ENCODE measurements at places on chromosomes 1 and 21.

- no peak for DNase-seq
Measured at GRCh38 chr21:35395728-35396127, 346.6 kb upstream of the RUNX1 start.

DNA sequence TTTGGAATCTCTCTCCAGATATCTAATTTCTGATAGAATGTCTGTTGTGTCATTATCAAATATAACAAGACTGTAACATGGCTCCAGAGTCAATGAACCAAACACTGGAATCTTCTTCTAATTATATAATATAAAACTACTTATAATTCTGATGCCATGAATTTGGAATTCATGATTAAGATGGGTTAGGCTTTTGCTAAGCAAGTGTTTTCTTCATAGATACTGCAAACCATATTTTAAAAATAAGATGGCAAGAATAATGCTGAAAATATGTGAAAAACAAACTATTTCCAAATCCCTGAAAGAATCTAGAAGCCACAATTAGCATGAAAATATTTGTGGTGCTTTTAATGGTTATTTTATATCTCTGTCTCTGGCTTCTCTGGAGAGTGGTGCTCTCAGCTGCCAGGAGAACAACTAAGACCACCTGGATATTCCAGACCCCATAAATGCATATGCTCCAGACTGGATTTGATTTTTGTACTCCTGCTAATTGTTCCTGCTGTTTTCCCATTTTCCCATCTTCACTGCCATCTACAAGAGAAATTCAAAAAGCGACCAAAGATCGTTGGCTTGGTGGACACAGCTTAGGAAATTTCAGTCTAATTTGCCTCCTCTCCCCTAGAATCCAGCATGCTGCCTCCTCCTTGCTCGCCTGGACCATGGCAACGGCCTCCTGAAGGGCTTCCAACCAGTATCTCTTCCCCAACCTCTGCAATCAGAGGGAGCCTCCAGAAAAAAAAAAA lies 418.9 kb downstream of the SETD4 start:
- DNase-seq: no peak

- no peak for DNase-seq
Measured at GRCh38 chr1:119943216-119943615, 46.9 kb upstream of the ADAM30 start.

GRCh38 chr1:228845101-228845500 lies 109.8 kb downstream of the RHOU start:
- DNase-seq: no peak

DNA sequence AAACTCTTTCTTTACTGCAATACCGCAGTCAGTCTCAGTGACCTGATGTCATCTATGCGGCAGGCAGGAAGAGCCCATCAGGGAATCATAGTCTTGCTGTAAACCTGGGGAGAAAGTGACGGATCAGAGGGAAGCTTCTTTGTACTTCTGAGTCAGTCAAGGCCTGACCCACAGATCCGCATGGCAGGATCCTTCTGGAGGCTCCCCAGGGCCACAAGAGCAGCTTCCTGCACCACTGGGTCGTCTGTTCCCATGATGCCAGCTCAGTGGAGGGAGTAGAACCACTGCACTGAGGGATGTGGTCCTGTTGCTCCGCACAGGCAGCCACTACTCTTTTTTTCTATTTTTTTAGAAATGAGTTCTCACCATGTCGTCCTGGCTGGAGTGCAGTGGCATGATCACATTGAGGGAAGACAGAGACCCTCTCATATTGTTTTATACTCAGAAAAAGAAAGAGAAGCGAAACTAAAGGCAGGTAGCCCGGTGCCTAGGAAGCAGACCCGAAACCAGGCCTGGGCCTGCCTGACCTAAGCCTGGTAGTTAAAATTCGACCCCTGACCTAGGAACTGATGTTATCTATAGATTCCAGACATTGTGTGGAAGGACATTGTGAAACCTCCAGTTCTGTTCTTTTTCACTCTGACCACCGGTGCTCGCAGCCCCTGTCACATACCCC lies 6.3 kb upstream of the ERVH48-1 start:
- no peak for DNase-seq

DNA sequence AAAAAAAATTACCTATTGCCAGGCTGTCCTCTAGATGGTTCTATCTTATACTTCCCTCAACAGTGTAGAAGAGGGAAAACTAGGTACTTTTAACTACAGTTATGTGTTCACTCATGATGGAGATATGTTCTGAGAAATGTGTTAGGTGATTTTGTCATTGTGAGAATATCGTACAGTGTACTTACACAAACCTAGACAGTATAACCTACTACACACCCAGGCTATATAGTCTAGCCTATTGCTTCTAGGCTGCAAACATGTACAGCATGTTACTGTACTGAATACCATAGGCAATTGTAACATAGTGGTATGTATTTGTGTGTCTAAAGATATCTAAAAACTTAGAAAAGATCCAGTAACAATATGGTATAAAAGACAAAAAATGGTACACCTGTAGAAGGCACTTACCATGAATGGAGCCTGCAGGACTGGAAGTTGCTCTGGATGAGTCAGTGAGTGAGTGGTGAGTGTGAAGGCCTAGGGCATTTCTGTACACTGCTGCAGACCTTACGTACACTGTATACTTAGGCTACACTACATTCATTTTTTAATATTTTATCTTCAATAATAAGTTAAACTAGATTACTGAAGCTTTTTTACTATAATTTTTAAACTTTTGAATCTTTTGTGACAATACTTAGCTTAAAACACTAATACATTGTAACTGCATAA lies 13.2 kb downstream of the MGST3 start:
- DNase-seq: no peak

- no peak for DNase-seq
Measured at GRCh38 chr1:192929597-192929996, 120.8 kb downstream of the RGS2 start.

DNA sequence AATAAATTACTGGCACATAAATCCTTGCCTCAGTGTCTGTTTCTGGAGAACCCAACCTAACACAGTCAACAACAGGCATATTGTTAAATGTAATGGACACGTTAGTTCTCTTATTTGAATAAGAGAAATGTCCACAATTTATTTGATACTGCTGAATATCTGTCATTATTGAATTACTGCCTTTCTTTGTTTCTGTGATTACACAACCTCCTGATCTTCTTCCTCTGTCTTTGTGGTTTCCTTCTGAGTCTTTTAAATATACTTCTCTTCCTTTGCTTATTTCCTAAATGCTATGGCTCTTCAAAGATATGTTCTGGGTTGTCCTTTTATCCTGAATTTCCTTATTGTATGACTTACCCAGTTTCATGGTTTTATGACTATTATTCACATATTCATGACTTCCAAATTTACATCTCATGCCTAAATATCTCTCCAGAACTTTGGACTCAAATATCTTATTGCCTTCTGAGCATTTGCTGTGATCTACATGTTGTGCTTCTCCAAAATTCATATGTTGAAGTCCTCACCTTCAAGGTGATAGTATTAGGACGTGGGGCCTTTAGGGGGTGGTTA lies 39.9 kb downstream of the MSH4 start:
- DNase-seq: no peak

DNA sequence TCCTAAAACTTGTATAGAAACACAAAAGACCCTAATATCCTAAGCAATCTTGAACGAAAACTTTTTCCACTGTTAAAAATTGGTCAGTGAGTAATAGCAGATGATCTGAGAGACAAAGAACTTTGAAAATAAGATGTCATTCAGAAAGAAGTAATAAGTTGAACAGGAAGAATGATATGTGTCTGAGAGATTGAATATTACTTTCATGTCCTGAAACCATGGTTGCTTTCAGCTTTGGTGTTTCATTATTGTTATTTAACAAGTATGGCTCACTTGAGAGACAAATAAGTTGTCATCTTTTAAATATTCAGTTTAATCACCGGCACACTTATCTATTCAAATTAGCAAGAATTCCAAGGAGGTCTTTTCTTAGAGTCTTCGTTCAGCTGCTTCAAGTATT lies 11.4 kb downstream of the PRKACB start:
- DNase-seq: no peak

- no peak for DNase-seq
Measured at GRCh38 chr1:239288820-239289554, 97.4 kb upstream of the CHRM3 start.

DNA sequence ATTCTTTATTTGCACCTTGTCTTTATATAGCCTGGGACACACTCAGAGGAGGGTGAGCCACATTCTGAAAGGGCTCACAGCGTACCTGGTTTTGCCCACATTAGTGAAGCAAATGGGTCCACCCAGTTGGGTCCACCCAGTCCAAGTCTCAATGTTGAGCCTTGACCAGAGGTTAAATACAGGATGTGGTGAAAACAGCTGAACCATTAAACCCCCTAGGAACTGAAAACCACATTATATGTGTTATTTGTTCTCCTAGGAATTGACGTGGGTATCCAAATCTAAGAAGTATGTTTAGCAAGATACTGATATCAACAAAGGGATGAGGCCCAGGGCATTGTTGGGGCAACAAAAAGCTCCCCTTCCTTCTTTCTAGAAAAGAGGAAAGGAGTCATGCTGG lies 83.8 kb downstream of the SETD4 start:
- DNase-seq: no peak

DNA sequence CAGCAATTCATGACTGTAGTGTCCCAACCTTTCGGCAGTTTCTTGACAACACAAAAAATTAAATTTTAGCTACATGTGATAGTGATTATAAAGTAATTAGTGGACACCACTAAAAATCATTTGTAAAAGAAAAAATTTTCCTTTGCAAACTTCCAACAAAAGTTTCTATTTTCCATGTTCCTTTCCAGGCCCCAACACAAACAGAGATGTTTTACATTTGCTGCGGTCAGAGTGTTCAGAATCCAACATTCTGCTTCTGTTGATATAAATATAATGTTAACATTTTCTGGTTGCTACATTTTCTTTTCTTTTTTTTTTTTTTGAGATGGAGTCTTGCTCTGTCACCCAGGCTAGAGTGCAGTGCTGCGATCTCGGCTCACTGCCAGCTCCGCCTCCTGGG lies 54.9 kb upstream of the WLS start:
- no peak for DNase-seq

DNA sequence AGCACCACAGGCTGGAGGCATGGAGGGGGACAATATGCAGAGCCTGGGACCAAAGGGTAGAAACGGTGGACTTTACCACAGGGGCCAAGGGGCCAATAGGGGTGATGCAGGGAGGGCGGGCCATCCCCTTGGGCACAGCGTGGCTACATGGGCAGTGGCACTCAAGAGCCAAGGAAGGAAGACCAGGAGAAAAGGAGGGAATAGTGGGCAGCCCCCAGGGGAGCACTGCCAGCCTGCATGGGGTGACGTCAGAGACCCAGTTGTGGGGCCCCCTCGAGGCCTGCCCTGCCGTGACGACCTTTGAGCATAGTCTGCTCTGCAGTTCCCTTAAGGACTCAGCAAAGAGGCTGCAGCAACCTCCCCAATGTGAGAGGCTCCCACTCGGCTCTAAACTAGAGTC lies 95.5 kb upstream of the TMPRSS2 start:
- no peak for DNase-seq

DNA sequence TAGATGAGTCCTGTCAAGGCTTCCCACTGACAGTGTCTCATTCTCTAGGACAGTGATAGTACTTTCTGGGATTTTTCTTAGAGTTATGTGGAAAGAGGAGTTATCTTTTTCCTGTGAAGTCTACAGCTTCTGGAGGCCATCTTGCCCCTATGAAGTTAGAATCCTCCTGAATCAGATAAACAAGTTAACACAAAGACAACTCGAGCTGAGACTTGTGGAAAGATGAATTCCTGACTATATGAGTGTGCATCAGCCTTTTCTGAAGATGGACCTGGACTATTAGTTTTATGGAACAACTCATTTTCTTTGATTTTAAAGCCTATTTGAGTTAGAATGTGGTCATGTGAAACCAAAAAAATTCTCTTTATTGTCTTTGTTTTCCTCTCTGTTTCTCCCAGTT lies 290.9 kb downstream of the LRRIQ3 start:
- no peak for DNase-seq

DNA sequence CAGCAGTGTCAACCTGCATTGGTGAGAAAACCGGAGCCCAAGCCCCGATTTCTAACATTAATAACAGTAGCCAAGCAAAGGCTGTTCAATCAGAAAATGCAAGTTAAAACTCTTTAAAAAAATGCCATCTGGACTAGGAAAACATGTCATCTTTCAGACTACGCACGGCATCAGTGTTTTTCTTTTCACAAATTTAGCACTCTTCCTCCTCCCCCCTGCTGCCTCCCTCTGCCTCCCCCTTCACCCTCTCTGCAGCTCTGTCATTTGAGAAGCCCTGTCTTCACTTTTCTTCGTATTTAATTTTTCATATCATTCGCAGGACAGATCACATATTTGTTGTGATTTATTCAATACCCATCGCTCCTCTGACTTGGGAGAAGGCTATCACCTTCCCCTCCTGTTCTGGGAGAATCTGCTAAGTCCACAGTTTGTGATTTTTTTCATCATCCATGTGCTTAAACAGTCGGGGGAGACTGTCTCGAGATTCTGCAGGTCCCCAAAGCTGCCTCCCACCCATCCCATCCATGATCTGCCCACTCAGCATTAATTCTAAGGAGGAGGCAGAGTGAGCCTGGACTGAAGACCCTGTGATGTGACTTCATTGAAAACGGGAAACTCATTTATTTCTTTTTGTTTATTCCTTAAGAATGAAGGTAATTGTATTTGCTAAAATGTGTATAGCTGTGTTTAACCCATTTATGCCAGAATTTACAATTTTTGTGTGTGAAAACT lies 84.8 kb downstream of the PROX1 start:
- DNase-seq: no peak
